ENCODE measurements at places on chromosomes 2 and 18. TPM values are rescaled to one million over a fixed set of nuclear protein-coding genes. Genes with fewer than 3 reads are reported as not detected.

The MYCN gene
- not detected for polyA plus RNA-seq

The ST6GAL2 gene
- polyA plus RNA-seq = not detected

- H3K36me3 ChIP-seq = no peaks in the 10 kb centered on the region
- H3K4me1 ChIP-seq = no peaks in the 10 kb centered on the region
- H3K4me3 ChIP-seq = no peak overlapping the region
- no peak for DNase-seq
These were observed 468.4 kb downstream of the SUCLG1 start for GRCh38 chr2:83990636-83991035.

DNA sequence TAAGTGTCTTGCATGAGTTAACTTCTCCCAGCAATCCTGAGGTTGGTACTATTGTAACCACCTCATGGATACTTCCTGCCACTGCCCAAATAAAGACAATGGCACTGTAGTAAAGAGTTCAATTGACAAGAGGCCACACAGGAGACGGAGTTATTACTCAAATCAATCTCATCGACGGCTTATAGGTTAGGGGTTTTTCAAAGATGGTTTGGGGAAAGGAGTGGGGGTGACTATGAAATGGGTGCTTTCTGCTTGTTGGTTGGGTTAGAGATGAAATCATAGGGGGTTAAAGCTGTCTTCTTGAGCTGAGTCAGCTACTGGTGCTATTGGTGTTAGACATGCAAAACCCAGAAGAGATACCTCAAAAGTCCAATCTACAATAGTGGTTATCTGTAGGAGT lies 1258.0 kb upstream of the ZEB2 start:
- H3K27ac ChIP-seq = no peak overlapping the region
- DNase-seq = no peak
- H3K4me1 ChIP-seq = no peaks in the 10 kb centered on the region
- H3K4me3 ChIP-seq = no peak overlapping the region

GRCh38 chr2:62406573-62407043 lies 99.4 kb downstream of the TMEM17 start:
- no peak overlapping the region for H3K4me3 ChIP-seq
- no peak overlapping the region for H3K27ac ChIP-seq
- H3K27me3 ChIP-seq = no peaks in the 10 kb centered on the region

DNA sequence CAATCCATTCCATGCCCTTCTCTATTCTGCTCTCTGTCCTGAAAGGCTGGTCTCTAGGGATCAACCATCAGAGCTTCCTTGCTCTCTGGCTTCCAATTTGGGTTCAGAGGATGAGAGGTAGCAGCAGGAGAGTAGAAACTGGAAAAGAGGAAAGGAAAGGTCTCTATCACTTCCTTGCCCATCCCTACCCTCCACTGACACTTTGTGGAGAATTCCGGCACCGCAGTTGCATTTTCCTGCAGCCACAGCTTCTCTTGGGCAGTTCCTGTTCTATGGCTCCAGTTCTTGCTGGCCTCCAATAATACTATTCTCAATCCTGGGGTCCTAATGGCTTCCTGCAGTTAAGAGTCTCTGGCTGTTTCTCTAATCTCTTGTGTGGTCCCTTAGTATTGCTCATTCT lies 13.3 kb upstream of the IMPACT start:
- no peak overlapping the region for H3K27ac ChIP-seq
- peaks cover 2% of the 10 kb centered on the region for H3K27me3 ChIP-seq
- H3K4me1 ChIP-seq = no peaks in the 10 kb centered on the region
- H3K4me3 ChIP-seq = no peak overlapping the region

GRCh38 chr18:79896738-79897137 lies 54.7 kb downstream of the SLC66A2 start:
- no peak for DNase-seq
- H3K4me3 ChIP-seq = no peak overlapping the region
- H3K27me3 ChIP-seq = no peaks in the 10 kb centered on the region
- no peaks in the 10 kb centered on the region for H3K36me3 ChIP-seq
- H3K27ac ChIP-seq = no peak overlapping the region

- no peak overlapping the region for H3K4me3 ChIP-seq
- H3K27ac ChIP-seq = no peak overlapping the region
- H3K4me1 ChIP-seq = no peaks in the 10 kb centered on the region
- peaks cover 59% of the 10 kb centered on the region for H3K36me3 ChIP-seq
- H3K27me3 ChIP-seq = no peaks in the 10 kb centered on the region
These were observed 94.3 kb upstream of the TWSG1 start for GRCh38 chr18:9240270-9240669.

GRCh38 chr18:62543021-62543420 lies 20.2 kb downstream of the ZCCHC2 start:
- no peaks in the 10 kb centered on the region for H3K27me3 ChIP-seq
- peaks cover 43% of the 10 kb centered on the region for H3K36me3 ChIP-seq
- H3K27ac ChIP-seq = no peak overlapping the region
- H3K4me3 ChIP-seq = no peak overlapping the region

- no peaks in the 10 kb centered on the region for H3K36me3 ChIP-seq
- DNase-seq = no peak
- no peak overlapping the region for H3K27ac ChIP-seq
- no peaks in the 10 kb centered on the region for H3K4me1 ChIP-seq
- H3K4me3 ChIP-seq = no peak overlapping the region
These were observed 76.8 kb downstream of the ABI2 start for GRCh38 chr2:203404996-203405395.

All from B cell (primary cell).